ENCODE measurements at places on chromosomes 3 and 15.

GRCh38 chr15:76206325-76206976 lies 104.8 kb downstream of the ETFA start:
- no peak for DNase-seq

- DNase-seq, result no peak
Observed at GRCh38 chr15:29066838-29067237, 181.1 kb downstream of the APBA2 start.

- DNase-seq, result no peak
Observed at GRCh38 chr15:63210151-63211091, 21.0 kb downstream of the RAB8B start.

DNA sequence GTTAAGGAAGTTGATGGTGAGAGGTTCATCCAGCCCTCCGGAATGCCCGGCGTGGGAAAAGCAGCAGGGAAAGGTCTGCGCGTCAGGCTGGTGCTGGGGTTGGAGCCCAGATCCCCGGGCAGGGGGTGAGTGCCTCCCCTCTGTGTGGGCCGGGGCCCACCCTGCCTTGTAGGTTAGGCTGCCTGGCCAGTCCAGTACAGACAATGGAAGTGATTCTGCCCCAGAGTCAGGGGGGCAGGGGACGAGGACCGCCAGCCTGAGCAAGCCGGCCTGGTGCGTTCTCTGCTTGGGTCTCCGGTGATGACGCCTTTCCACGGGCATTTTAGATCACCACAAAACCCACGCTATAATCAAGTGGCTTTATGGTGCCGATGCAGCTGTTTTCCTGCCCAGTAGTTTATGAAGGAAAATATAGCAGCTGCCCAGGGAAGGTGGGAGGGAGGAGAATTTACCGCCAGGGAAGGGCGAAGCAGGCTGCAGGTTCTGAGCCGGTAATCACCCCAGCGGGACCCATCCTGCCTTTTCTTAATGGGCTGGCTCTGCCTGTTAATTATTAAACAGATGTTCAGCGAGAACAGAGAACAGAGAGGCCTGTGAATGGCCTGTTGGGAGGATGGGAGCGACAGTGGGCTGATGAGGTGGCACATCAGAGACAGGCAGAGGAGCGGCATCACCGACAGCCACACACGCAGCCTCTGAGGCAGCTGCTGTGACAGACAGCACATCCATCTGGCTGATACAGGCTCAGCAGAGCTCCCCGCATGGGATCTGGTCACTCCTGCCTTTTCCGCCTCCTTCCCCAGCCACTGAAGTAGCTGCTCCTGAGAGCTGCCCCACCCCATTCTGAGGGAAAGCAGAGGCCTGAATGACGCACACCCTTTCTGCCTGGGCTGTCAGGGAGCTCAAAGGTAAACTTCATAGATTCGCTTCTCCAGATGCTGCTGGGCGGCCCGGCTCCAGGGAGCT lies 35.2 kb downstream of the BDH1 start:
- no peak for DNase-seq

DNA sequence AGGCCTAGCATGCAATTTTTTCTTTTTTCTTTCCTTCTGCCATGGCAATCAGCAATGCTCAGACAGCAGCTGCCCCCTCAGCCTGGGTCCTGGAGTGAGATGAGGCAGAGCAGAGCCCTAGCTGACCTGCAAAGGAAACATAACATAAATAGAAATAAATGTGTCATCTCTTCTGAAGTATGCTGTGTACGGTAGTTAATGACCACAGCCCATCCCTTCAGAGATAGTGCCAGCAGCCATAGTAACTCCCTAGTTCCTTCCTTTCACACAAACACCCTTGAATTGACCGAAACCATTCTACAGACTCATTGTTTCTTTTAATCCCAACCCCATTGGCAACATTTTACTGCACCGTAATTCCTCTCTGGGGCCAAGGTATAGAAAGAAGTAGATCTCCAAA lies 8.4 kb upstream of the CD47 start:
- no peak for DNase-seq

- DNase-seq, result no peak
Observed at GRCh38 chr15:65072027-65072426, 4.2 kb upstream of the RASL12 start.

GRCh38 chr15:80594091-80594889 lies 100.8 kb upstream of the ABHD17C start:
- no peak for DNase-seq

GRCh38 chr3:194758716-194759115 lies 73.0 kb downstream of the FAM43A start:
- no peak for DNase-seq

DNA sequence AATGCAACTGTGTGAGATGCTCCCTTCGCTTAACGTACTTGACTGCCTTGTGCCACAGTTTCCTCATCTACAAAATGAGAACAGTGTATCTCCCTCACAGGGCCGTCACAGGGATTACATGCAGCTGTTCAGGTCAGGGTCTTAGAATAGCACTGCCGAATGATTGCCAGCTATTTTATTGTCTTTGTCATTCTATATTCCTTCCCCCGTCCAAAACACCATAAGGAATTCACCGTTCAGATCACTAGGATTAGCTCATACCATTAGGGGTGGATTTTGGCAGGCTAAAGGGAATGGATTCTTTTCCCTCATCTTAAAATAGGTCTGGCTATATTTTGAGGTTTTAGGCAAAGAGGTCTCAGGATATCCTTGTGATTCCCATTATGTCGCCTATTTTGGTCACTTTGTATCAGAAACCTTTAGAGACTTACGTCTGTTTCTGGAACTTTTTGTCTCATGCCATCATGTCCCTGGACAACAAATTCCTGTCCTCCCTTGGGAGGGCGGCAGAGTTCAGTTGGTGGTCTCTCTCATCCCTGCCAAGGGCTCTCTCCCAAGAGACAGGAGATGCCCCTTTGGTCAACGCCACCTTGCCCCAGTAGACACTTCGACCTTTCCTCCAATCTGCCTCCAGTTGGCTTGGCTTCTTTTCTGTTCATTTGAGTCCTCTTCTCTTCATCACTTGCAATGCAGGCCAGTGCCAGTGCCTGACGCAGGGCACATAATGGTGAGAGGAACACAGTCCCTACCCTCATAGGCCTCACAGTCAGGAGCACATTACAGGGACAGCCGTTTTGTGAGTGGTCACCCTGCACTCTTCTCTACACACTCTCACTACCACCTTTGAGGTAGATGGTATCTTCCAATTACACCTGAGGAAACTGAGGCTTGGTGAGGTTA lies 171.6 kb upstream of the BHLHE40 start:
- DNase-seq, result no peak

GRCh38 chr3:100020876-100021644 lies 93.2 kb downstream of the FILIP1L start:
- no peak for DNase-seq

DNA sequence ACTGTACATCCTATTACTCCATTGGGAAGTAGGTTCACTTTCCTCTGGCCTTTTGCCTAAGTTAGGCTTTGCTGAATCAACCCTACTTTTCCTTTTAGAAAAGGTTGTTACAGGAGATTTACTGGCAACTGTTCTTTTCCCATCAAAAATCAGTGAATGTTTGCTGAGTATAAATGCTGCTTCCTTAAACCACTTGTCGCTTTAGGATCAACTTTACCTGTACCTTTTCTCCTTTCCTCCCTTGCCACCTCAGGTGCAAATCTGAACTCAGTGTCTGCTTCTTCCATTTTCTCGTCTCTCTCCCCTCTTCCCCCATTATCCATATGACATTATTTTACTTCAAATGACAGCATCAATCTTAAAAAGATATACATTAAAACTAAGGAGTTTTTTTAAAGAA lies 69.5 kb upstream of the GOLGA6B start:
- no peak for DNase-seq

DNA sequence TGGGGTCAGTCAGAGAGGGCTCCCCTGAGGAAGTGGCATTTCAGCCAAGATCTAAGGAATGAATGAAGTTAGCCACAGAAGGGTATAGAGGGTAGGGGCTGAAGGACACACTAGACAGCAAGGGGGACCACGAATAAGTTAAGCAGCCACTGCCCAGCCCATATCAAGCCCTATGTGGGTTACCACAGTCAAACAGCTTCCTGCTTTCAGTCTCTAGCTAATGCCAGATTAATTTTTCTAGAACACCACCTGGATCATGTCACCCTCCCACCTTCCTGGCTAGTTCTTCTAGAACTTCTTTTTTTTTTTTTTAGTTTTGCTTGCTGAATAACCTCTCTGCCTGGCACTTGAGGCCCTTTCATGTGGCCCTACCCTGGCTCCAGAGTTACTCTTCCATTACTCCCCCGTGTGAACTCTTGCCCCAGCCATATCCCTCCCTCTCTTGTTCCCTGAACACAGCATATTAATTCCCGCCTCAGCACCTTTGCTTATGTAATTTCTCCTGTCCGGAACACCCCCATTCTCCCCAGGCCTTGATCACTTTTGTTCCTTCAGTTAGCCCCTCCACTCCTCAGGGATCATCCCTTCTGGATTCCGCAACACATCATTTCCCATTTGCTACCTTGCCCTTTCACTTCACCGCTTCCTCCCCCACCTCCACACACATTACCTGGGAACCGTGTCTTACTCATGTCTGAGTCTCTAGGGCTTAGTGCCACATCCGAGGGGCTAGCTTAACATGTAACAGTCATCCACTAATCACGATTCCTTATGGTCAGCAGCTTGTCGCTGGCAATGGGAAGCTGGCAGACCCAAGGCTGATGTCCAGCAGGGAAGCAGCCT lies 20.6 kb upstream of the BNC1 start:
- no peak for DNase-seq

DNA sequence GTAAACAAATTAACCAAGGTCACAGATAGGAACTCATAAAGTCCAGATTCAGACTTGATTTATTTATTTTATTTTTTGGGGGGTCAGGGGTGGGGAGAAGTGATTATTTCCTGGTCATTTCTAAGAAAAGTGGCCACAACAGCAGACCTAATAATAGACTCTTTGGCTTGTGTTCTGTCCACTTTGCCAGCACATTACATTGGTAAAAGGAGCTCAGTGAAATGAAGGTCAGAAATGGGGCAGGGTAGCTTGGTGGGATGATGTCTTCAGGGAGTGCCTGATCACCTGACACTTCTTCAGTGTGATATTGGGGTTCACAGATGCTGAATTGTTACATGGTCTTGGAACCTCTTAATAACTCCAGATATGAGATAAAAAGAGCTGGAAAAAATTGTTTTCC lies 10.1 kb downstream of the VPS8 start:
- no peak for DNase-seq

- DNase-seq, result no peak
Observed at GRCh38 chr3:42102571-42102970, 11.4 kb downstream of the TRAK1 start.

- no peak for DNase-seq
Observed at GRCh38 chr15:80823995-80824394, 44.8 kb downstream of the CEMIP start.
